ENCODE measurements at places on chromosomes 3 and 15.

DNA sequence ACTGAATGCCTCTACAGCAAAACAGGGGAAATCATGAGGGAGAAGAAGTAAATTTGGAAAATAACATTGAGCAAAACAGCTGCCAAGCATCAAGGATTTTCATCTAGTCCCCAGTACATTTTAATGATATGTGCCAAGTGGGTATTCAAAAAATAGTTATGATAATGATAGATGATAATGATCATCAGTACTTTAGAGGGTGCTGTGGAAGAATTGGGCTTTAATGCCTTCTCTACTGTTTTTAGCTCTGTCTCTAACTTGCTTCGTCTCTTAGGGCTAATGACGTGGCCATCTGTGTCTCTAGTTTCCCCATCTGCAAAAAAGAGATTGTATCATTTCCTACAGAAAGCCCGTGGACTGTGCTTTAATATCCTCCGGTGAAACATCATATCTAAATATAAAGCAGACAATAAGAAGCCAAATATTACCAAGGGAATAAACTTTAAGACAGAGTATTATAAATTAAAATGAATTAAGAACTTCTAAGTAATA, 10.2 kb upstream of the FSIP1 start:
- DNase-seq, result no peak

DNA sequence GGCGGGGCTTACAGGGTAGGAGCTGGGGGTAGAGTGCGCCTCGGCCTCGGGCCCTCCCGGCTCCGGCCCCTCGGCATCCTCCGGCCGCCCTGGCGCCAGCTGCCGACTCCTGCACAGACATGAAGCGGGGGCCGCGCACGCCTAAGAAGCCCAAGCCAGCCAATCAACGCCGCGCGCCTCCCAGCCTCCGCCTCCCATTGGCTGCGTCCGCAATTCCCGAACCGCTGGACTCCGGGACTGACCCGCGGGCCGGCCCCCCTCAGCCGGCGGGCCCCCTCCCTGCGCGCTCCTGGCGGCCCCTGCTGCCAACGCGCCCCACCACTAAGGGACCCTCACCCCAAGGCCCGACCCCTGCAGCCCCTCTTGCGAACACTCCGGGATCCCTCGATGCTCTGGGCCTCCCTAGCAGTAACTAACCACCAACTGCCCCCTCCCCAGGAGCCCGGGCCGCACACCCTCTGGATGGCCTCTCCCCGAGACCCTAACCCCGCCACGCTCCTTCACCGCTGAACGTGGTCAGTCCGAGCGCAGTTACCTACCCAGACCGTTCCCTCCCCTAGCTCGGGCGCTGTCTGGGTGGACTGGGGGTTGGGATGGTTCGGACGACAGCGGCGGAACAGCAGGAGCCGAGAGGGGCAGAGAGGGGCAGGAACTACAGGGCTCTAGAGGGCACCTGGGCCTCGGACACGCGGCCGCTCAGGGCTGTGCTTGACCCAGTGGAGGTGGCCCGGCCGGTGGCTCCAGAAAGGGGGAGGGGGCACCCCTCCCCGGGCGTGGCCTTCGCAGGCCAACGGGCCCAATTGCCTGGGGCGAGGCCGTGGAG, 5.0 kb downstream of the GATA2 start:
- peak; percentile 62 for DNase-seq

DNA sequence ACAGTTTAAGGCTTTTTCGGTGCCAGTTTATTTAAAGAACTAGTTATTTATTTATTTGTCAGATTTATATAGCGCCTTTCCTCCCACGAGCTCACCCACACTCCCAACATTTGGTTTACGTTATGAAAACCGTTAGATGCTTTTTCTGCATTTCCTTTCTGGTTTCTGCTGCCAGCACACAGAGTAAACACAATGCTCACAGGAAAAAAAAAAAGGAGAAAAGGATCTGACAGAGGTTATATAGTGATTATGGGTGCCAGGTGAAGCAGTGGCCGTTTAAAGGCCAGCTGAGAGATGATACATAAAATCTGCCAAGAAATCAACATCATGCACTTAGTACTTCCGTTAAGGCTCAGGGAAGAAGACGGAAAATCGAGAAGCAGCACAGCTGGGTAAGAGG, 37.9 kb downstream of the ETV5 start:
- no peak for DNase-seq

GRCh38 chr3:144948711-144949110, 977.1 kb downstream of the DIPK2A start:
- no peak for DNase-seq

DNA sequence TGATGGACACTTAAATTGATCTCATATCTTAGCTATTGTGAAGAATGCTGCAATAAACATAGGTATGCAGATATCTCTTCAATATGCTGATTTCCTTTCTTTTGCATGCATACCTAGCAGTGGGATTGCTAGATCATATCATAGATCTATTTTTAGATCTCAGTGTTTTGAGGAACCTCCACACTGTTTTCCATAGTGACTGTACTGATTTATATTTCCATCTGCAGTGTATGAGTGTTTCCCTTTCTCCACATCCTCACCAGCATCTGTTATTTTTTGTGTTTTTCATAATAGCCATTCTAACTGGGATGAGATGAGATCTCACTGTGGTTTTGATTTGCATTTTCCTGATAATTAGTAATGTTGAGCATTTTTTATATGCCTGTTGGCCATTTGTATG, 17.1 kb upstream of the RASA2 start:
- no peak for DNase-seq

GRCh38 chr3:129605203-129605921, 1.1 kb downstream of the PLXND1 start:
- DNase-seq, result peak; percentile 82

GRCh38 chr3:162041622-162042021, 545.0 kb downstream of the OTOL1 start:
- peak; percentile 39 for DNase-seq

DNA sequence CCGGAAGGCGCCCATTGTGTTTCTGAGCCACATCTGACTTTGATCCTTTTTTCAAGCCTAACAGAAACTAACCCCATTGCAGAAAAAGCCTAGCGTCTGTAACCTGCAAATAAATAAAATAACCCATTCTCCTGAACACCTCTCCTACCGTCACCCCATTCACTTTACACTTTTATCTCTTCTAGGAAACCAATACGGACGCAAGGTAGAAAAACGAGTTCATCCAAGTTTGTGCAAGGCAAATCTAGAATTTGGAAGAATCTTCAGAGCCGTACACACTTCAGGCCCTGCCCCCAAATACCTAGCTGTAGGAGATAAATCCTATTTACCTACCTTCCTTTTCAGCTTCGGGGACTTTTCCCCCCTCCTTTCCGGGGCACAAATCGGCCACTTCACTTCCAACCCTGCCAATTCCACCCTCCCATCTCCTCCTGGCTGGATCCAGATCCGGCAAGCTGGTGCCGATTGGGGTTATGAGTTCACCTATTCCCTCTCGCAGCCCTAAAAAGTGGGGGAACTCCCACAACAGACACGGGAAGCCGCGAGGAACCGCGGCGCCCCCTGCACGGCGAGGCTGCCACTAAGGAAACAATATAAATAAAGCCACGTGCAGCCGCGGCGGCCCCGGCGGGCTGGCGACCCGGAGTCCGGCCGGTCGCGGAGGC, 987 bp downstream of the PRTG start:
- DNase-seq, result peak; percentile 60

DNA sequence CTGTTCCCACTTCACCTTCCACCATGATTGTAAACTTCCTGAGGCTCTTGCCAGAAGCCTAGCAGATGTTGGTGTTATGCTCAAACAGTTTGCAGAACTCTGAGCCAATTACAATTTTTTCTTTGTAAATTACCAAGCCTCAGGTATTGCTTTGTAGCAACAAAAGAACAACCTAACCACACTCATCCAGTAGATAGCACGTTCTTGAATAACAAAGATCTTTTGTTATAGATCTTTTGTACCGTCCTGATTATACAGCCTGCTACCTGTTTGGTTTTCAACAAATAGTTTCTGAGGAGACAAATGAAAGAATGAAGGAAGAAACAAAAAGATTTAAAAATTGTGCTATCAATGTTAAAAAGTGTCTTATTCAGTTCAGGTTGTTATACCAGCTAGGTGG, 474.7 kb upstream of the ALCAM start:
- no peak for DNase-seq

DNA sequence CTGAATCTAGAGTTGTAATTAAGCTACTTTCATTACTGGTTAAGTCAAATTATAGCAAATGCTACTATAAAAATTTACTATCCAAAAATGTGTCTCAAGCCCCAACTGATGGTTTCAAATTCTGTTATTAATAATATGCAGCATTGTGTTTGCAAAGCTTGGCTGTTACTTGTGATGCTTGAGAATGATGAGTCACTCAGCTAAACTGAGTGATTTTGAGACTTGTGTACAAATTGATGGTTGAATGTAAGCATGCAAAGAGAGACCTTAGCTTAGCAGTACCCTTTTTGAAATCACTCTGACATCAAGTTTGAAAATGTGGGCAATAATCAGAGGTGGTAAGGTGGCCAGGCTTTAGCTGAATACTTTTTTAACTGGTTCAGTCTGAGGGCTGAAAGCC, 27.6 kb downstream of the OPA1 start:
- DNase-seq, result no peak

- no peak for DNase-seq
Measured at GRCh38 chr15:76381366-76381765, 44.8 kb downstream of the ISL2 start.

GRCh38 chr15:37616215-37616614, 318.2 kb upstream of the TMCO5A start:
- no peak for DNase-seq

GRCh38 chr15:47862402-47862801, 145.1 kb downstream of the SEMA6D start:
- no peak for DNase-seq

DNA sequence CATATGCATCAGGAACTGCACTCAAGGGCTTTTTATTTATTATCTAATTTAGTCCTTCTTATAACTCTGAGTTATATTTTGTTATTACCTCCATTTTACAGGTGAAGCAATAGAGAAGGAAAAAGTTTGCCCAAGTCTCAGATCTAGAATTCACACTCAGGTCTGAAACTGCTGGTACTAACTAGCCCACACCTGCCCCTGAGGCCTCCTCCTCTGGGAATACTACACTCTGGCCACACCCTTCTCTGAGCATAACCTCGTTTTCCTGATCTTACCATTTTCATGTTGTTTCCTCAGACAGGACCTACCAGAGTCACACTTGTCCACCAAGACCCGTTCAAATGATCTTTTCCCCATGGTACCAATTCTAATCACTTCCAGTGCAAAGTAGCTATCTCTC, 94.1 kb upstream of the CHRM5 start:
- DNase-seq, result no peak

GRCh38 chr3:31823184-31823583, 157.9 kb downstream of the OSBPL10 start:
- no peak for DNase-seq

DNA sequence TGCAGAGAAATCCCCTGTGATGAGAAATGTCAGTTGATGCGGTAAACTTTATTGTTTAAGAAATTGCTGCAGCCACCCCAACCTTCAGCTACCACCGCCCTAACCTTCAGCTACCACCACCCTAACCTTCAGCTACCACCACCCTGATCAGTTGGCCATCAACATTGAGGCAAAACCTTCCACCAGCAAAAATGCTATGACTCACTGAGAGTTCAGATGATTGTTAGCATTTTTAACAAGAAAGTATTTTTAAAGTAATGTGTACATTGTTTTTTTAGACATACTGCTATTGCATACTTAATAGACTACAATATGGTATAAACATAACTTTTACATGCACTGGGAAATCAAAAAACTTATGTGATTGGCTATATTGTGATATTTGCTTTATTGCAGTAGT, 30.0 kb downstream of the U2SURP start:
- no peak for DNase-seq

DNA sequence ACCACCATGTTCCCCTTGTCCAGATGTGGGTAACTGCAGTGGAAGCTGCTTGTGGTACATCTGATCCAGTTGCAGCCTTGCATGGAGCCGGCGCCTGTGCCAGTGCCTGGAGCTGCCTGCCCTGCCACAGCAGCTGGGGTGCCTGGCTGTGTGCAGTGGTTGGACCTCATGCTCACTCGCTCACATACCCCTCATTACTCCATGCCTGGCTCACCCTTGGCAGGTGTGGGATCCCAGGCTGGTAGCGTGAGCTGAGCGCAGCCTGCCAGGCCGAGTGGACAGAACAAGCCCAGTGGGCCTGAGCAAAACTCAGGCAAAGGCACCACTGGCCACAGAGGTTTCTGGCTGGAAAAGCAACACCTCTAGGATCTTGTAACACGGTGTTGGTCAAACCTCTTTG, 35.7 kb downstream of the ROPN1B start:
- no peak for DNase-seq

DNA sequence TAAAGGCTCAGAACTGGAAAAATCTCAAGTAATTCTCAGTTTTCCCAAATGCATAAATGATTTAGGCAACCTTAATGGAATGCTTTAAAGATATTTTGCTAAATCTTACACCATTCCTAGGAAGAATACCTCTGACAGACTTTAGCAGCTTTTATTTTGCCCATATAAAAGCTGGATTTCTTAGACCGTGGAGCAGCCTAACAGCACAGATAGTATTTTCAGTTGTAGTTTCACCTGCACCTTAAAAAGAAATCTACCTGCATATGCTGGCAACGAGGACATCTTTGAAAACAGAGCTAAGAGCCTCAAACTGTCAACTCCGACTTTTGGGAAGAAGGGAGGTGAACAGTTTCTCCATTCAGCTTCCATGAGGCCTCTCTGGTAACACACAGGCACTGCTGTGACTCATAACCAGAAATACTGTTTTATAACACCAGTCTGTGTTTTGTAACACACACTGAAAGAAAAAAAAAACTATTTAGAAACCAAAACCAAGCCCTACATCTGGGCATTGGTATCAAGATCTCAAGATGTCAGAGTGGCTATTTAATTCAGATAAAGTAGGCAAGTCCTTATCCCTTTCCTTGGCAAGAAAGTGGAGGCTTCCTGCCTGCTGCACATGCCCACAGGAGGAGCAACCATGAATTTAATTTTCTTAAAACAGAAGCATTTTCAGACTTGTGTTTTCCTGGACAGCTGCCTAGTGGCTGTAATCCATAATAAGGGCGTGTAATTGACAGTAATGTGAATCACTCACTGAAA, 181.5 kb upstream of the ICE2 start:
- DNase-seq, result no peak

GRCh38 chr3:186142393-186142932, 33.6 kb upstream of the ETV5 start:
- DNase-seq, result no peak

DNA sequence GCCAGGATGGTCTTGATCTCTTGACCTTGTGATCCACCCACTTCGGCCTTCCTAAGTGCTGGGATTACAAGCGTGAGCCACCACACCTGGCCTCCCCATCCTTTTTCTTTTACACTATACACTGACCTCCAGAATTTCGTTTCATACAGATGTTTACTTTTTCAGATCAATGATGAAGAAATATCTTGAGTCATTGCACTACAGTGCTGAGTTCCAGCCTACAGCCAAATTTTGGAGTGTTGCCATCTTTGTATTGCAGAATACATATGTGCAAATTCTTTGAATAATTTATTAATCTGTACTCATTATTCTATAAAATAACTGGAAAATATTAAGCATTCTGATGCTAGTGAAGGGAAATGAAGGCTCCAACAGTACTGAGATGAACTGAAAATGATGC, 12.5 kb downstream of the ZPLD1 start:
- DNase-seq, result no peak
